ENCODE measurements at places on chromosomes 5 and 9.

- DNase-seq: no peak
Measured at GRCh38 chr5:163260961-163261360, 176.4 kb upstream of the CCNG1 start.

DNA sequence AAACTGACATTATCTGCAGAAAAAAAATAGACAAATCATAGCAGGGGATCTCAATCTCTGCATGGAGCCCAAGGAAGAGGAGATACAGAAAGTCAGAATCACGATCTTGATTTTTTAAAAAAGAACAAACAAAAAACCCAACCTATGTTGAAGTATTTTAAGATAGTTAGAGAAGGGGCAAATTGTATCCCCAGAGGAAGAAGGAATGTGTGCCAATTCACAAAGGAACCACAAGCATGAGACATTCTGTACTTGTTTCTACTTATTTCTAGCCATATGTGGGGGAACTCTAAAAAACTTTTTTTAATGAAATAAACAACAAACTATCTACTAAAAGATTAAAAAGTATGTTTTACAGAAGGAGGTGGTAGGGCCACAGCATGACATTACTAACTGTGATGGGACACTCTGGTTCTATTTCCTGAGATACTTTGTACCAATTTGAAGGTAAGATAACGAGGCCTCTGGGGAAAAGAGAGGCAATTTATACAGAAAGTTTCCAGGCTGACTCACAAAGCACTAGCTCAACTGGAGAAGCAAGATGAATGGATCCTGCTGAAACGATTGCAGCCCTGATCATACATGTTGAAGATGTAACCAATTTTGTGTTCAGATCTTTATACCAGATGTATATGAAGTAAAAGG, 22.5 kb downstream of the RANBP3L start:
- no peak for DNase-seq

DNA sequence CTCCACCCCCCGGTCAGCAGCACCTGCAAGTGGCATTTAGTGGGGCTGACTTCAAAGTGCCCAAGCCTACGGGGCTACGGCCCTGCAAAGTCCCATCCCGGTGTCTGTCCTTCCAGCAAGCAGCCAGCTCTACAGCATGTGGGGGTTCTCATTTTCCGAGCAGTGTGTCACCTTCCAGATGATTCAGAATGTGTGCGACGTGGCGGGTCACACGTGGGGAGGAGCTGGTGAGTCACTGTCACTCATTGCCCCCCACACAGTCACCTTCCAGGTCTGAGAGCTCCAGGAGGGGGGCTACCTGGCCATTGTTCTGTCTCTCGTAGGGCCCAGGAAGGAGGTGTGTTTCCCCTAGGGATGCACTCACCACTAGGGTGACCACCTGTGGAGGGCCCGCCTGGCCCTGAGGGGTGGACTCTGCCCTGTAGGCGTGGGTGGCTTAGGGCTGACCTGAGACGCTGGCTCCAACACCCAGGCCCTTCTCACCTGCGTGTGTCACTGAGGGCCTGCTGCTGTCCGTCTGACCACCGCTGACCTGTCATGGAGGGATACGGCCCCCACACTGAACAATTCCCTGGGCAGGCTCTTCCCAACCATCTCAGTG, 70.2 kb downstream of the SEMA4D start:
- DNase-seq: peak; percentile 43

DNA sequence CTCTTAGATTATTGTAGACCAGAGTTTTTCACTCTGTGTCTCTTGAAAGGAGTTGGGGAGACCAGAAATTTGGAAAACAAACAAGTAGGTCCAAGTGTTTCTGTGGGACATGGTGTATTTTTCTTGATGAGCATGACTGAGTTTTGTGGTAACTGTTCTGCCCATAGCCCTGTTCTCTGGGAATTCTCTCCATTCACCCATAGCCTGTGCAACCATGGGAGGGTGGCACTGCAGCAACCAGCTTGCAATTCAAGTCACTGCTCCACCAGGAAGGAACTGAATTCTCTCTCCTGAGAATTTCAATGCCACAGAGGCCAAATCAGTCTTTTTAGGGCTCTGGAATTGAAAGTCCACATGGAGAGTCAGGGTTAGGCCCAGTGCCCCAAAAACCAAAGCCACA, 475.3 kb upstream of the TRPC7 start:
- DNase-seq: no peak

GRCh38 chr5:132071338-132071707, 2.3 kb upstream of the CSF2 start:
- no peak for DNase-seq

DNA sequence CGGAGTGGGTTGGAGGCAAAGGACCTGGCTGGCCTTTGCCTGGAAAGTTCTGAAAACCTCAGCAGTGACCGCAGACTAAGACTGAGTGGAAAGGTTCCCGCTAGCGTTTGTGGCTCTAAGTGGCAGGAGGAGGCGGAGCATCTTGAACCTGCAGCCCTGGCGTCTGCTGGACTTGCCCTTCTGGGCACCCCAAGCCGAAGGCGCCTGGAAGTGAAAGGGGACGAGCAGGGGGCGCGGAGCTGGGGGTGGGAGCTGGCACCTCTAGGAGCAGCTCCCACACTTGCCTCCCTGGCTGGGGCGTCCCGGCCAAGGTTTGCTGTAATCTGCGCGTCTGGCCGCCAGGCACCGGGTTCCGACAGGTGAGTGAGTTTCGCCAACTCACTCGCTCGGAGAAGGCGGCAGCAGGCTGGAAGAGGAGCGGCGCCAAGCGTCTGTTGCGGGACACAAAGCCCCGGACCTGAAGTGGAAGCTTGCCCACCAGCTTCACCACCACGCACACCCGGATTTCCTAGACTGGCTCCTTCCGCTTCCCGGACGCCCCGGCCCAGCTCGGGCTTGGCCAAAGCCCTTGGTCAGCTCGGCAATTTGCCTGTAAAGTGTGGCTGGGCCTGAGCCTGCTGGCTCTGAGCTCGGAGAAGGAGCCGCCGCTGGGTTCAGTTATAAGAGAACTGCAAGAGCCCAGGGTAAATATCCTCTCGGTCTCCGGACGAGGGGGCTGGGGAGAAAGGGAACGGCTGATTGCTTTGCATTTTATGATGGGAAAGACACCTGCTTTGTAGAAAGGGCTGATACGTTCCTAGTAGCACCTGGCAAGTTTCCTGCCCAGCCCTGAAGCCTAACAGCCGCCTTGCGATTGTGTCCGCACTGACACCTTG, at the start of gene GNA14:
Gene GNA14 (minus strand): TSS at position 89 of the 875 bp plus-strand sequence. CDS start 529 bp downstream, outside the sequence.
- no peak for DNase-seq

DNA sequence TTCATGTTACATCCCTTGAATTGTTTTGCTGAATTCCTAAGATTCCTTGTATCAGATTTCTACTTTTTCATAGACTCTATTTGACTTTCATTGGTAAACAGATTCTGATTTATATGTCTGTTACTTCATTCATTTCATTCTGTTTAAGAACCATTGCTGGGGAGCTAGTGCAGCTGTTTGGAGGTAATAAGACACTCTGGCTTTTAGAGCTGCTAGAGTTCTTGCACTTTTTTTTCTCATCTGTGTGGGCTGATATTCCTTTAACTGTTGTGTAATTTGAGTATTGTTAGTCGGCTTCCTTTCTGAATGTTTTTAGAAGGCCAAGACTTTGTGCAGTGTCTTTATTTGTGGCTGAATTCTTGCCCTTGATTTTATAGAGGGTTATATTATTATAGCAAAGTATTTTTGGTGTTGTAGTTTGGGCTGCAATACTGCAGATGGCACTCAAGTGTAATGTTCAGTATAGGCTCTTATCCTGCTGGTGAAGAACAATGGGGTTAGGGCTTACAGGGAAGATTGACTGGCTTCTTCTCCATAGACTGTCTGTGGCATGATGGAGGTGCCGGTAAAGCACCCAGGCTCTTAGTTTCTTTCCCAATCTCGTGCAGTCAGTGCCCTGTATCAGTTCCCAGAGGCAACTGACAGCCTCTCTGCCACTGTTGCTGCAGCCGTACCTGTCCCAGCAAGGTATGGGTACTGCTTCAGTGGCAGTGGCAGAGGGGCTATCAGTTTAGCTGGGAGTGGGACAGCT, 162.2 kb downstream of the OXCT1 start:
- DNase-seq: no peak

DNA sequence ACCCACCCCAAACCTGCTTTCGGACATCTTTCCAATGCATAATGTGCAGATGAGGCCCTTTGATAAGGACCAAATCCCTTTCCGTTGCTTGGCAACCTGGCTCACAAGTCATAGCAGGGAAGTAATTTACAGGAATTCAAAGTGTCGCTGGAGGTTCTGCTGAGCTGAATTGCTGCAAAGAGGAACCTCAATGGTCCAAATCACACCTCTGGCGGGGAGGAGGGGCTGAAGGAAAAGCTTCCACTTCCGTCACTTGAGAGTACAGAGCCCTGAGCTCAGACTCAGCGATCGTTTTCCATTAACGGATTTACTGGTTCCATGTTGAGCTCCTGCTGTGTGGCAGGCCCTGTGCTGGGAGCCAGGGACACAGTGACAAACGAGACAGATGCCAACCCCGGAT, 99.3 kb downstream of the KCNIP1 start:
- DNase-seq: no peak

All from chondrocyte (in vitro differentiated cells).